D721Med (cell line): ENCODE measurements at places on chromosomes 12 and 14.

DNA sequence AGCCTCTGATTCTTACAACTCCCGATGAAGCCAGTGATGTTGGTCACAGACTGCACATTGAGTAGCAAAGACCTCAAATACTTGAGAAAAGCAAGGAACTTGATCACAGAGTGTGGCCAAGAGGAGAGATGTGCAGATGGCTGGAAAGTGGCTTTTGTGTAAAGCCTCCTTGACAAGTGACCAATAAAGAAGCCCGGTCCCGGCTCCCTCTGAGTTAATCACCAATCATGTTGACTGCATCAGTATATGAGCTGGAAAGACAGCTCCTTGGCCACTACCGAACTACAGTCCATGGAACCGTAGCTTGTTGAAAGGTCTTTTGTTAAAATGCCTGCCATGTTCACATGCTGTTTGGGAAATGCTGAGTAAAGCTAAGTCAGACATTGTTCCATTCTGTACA lies 23.7 kb upstream of the SERPINA6 start:
- no peak for DNase-seq

GRCh38 chr12:69994724-69995173 lies 169.7 kb downstream of the MYRFL start:
- DNase-seq, result no peak

- no peak for DNase-seq
Observed at GRCh38 chr14:45587142-45587541, 334.1 kb upstream of the MIS18BP1 start.

DNA sequence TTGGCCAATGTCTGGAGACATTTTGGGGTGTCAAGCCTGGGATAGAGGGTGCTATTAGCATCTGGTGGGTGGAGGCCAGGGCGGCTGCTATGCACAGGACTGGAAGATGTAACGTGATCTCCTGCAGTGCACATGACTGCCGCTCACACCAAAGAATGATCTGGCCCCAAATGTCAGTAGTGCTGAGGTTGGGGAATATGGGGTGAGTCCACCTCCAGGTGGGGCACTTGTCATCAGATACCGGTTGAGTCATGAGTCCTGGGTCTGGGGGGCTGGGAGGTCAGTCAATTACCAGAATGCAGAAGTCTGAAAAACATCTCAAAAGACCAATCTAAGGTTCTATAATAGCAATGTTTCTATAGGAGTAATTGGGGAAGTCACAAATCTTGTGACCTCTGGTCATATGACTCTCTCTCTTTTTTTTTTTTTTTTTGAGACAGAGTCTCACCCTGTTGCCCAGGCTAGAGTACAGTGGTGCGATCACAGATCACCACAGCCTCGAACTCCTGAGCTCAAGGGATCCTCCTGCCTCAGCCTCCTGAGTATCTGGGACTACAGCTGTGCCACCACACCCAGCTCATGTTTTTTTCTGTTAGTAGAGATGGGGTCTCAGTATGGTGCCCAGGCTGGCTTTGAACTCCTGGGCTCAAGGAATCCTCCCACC lies 6.0 kb upstream of the SDSL start:
- DNase-seq, result no peak

- peak; percentile 45 for DNase-seq
Observed at GRCh38 chr14:24232645-24233537, at the start of gene GMPR2. Gene GMPR2, plus strand, starts transcription at chr14:24232929. Its CDS starts 325 bp downstream, at chr14:24233254.

GRCh38 chr14:36006623-36007022 lies 169.9 kb downstream of the PTCSC3 start:
- no peak for DNase-seq

DNA sequence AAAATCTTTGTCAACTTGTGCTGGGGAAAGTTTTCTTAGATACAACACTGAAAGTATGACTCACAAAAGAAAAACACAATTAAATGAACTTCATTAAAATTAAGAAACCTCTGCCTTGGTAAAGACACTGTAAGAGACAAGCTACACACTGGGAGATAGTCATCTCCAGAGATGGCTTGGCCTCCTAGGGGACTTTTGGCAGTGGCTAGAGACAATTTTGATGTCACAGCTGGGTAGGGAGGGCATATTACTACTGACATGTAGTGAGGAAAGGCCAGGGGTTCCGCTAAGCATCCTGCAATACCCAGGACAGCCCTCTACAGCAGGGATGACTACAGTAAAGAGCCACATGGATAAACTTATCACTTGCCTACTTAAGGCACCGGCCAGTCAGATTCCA lies 8.7 kb upstream of the RNASE4 start:
- no peak for DNase-seq

DNA sequence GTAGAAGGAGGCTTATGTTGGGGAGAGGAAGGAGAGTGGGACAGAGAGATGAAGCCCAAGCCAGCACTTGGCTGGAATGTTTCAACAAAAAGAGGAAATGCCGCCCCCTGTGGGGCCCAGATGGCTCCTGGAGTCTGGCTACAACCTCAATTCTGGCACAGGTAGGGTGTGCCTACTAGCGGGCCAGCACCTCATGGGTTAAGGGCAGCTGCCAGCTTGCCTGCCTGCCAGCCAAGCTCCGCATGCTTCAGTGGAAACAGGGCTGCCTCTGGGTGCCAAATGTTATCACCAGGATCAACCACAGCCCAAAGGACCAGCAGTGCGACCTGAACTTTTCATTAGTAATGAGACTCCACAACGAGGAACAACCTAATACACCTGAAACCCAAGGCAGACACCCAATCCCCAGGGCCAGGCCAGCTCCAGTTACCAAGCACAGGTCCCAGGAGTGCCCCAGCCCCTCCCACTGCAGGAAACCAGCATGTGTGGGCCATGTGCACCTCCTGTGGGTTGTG lies 11.3 kb downstream of the RAB15 start:
- no peak for DNase-seq

- no peak for DNase-seq
Observed at GRCh38 chr14:29650554-29651269, 276.9 kb downstream of the PRKD1 start.

DNA sequence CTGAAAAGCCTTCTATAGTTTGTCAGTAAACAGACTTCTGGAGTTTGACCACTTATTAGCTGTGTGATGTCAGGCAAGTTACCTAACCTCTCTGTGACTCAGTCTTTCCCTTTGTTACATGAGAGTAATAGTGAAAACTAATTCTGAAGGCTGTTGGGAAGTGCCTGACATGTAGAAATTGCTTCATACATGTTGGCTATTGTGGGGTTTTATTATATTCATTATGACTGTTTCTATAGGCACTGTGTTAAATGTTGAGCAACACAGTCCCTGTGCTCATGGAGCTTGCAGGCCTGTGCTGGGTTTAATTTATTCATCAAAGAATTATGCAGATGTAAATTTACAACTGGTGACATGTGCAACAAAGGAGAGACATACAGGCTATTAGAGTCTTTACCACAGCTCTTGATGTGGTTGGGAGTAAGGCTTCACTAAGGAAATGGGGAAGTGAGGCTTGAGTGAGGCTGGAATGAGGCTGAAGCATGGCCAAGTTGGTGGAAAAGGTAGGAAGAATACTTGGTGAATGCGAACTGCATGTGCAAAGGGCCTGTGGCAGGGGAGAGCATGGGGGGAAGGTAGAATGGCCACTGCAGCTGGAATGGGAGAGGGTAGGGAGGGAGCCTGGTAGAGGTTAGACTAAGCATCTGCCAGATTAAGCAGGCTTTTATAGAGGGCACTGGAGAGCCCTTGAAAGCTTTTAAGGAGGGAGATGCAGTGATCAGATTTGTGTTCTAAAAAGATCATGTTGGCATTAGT lies 236.4 kb upstream of the CRY1 start:
- no peak for DNase-seq

DNA sequence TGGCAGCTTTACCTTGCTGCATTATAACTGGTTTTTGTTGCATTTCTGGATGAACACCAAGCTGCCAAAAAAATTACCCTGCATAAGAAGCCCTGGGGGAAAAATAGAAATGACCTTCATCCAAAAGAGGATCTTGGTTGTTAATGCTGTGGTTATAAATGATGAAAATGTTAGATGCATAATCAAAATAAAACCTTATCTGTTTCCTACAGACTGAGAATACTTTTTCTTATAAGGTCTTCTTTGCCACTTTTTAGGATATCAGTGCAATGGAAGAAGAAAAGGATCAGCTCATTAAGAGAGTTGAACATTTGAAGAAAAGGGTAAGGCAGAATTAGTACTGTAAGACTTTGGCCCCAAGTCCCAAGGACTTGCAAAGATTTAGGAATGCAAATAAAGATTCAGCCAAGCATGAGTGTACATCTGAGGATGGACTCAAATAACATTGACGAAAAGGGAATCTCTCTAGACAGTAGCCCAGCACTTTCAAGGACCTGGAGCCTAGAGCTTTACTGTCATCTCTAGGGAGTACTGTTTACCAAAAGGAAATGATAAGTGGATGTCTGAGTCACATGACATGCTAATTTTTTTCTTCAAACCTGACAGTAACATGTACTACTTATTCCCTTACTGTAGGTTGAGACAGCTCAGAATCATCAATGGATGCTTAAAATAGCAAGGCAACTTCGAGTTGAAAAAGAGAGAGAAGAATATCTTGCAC lies 10.7 kb downstream of the IFT81 start:
- DNase-seq, result no peak

DNA sequence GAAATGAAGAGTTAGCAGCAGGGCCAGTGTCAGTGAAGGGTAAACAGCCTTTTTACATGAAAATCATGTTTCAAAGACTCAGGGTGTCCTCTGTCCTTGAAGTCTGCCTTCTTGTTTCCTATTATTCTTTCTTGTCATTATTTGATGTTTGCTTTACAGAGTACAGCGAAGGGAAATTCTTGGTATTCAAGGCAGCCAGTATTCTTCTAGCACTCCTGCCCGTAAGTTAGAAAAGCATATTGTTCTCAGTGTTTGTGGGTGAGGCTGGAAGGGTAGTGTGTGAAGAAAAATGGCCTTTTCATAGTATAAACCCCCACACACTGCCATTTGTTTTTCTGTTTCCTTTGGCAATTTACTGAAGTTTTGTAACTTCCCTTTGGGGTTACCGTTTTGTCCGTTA lies 217.3 kb upstream of the NAV3 start:
- no peak for DNase-seq

DNA sequence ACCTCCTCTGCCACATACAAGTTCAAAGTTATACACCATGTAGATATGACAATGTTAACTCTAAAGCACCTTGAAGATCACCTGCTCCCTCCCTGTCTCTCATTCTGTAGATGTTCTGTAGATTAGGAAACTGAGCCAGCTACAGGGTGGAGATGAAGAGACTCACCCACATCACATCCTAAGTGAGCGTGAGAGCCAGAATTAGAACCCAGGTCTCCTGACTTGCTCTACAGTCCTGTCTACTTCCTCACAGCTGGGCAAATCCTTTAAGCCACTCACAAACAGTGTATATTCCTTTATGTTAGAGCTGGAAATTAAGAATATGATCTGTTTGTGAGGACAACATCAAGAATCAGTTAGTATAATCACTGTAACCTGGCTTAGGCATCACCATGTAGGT lies 1.8 kb downstream of the APPL2 start:
- DNase-seq, result no peak
